Stomach (tissue), 19 donors: ENCODE measurements at places on chromosomes 1 and 21. TPM values are rescaled to one million over a fixed set of nuclear protein-coding genes. Genes with fewer than 3 reads are reported as not detected.

DNA sequence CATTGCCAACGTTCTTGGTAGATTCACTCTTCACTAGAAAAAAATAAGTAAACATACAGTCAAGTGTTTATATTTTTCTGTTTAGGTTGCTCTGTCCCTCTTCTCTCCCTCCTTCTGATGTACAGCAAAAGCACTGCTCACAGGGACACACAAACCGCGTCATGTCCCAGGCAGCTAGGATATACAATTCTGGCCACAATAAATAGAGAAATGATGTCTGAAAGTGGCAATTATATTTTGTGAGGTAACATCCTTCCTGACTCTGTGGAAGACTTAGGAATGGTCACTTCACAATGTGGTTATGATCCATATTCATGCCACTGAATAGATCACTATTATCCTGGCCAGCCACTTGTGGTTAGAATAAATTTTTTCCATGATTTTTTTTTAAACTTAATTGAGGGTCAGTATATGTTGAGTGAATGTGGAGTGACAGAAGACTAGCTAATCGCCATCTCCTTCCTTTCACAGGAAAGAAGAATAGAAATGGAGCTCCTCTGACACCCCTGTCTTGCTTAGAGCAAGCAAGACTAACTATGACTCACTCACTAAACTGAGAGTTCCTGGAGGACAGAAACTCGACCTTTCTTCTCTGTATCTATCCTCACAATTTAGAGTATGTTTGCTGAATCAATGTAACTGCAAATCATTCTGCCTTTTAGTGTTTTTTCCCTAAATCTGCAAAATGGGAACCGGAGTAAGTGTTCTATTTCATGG lies 54.0 kb downstream of the ZNHIT6 start:
- peaks cover 43% of the 10 kb centered on the region for H3K36me3 ChIP-seq
- no peak for DNase-seq
- H3K27ac ChIP-seq = no peak overlapping the region
- no peaks in the 10 kb centered on the region for H3K4me1 ChIP-seq
- no peak overlapping the region for H3K4me3 ChIP-seq

- no peaks in the 10 kb centered on the region for H3K36me3 ChIP-seq
- H3K27ac ChIP-seq = no peak overlapping the region
- DNase-seq = no peak
- H3K4me1 ChIP-seq = no peaks in the 10 kb centered on the region
- H3K4me3 ChIP-seq = no peak overlapping the region
Observed at GRCh38 chr1:6975331-6976043, 190.2 kb downstream of the CAMTA1 start.

DNA sequence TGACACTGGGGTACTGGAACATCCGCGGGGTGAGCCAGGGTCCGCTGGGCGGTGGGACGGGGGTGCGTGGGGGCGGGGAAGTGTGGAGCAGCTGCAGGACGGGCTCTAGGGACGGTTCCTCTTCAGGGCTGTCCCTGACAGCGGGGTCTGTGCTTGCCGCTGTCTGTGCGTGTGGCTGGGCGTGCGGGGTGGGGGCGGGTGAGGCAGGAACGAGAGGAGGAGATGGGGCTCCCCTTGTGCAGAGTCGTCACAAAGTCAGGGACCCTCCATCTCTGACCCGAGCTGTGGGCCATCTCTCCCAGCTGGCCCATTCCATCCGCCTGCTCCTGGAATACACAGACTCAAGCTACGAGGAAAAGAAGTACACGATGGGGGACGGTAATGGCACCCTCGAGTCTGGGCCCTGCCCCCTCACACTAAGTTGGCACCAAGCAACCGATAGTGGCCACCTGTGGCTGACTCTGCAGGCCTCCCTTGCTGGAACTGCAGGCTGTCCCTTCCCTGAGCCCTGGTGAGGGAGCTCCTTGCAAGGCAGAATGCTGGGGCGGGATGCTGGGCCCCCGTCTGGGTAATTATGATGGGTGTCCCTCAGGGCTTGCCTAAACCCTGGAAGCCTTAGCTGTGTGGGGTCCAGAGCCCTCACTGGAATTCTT lies 392 bp downstream of the GSTM2 start:
- no peak for DNase-seq
- H3K4me1 ChIP-seq = peaks cover 10% of the 10 kb centered on the region
- H3K27ac ChIP-seq = peak overlapping the region; percentile 2

- peaks cover 60% of the 10 kb centered on the region for H3K4me1 ChIP-seq
- H3K36me3 ChIP-seq = peaks cover 100% of the 10 kb centered on the region
- no peak for DNase-seq
- no peaks in the 10 kb centered on the region for H3K27me3 ChIP-seq
Observed at GRCh38 chr1:44642255-44642654, 32.0 kb downstream of the TMEM53 start.

BRDT gene
- not detected for total RNA-seq
